ENCODE measurements at places on chromosomes 5 and 9. TPM values are rescaled to one million over a fixed set of nuclear protein-coding genes. Genes with fewer than 3 reads are reported as not detected.
A peak's percentile ranks its signal among the peaks of the same experiment; 100 is the strongest.

Gene N4BP3
- total RNA-seq: 16.5 TPM

GRCh38 chr9:125387861-125388524, 126.4 kb downstream of the GAPVD1 start:
- ATAC-seq: peak; percentile 86

Gene PNPLA7
- 1.0 TPM for total RNA-seq

Gene IL13
- total RNA-seq: not detected

DNA sequence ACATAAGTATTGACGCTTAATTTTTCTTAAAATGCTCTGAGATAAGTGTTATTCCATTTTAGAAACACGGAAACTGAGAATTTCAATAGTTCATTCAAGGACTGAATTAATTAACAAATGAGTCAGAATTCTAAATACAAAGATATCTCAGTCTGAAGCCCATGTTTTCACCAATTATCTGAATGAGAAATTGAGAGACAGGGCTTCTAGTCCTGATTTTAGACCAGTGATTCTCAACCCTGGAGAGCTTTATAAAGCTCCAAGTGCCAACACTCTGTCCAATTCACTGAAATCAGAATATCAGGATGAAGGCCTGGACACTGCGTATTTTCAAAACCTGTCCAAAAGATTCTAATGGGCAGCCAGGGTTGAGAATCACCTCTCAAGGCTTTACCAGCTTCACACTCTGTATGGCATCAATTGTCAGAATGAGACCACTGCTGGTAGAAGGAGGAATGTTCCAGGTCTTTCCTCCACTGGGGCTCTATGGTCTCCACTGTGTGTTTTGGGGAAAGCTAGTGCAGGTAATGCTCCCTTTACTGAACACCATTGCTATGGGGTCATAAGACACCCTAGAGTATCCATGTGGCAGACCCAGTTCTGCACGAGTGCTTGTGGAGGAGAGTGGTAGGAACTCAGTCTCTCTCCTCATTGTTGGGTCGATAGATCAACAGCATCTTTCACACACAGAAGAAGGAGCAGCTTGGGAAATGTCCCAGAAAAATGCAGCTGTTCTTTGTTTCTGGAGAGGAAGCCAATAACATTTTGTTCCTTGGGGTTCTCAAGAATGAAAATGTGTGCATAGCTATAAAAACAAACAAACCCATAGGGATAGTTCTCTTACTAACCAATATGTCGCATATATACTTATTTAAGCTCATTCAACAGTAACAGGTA, 99.7 kb upstream of the OSMR start:
- ATAC-seq: no peak

DNA sequence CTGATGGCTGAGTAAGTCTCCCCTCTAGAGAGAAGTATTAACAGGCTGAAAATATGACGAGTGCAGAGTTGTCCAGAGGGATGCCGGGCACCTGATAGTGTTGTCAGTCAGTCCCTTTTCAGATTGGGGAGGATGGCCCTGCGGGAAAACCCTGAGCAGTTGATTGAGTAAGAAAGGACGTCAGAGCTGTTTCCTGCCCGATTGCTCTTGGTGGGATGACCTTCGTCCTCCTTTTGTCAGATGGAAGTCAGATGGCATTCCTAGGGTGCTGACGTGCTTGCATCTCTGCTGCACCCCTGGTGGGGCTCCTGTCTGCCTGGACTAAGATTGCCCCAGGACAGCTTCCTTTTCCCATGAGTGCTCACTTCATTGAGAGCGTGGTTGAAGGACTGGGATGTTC, 9.8 kb downstream of the ZNF354B start:
- ATAC-seq: no peak

GRCh38 chr9:128370367-128370751, 815 bp upstream of the URM1 start:
- ATAC-seq: peak; percentile 13

GRCh38 chr5:53924392-53924791, 364.0 kb downstream of the NDUFS4 start:
- ATAC-seq: no peak

Gene SOX30
- total RNA-seq: not detected

DNA sequence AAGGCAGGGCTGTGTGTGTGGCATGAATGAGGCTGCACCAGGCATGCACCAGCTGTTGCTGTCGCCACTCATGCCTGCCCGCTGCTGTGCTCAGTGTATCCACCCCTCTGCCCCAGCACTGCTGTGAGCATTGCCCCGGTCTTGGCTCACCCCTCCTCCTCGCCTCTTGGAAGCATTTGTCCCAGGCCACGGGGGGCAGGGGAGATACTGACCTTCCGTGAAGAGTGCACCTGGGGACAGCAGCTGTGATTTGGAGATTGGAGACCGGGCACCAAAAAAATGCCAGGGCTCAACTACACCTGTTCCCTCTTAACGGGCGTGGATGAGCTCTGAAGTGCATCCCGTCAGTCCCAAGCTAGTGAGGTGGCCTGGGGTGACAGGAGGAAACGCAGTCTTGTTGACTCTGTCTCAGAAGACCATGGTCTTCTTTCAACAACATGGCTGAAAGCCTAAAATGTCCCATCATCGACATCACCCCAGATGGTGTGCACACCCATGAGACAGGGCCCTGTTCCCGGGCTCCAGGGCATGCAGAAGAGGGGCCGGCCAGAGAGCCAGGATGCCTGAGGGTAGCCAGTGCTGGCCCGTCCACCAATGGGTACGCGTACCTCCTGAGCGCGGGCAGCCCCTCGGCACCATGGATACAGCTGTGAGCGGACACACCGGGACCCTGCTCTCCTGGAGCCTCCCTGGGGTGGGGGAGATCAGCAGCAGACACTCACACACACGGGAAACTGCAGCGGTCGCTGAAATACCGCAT, 115.8 kb downstream of the COL5A1 start:
- no peak for ATAC-seq

DNA sequence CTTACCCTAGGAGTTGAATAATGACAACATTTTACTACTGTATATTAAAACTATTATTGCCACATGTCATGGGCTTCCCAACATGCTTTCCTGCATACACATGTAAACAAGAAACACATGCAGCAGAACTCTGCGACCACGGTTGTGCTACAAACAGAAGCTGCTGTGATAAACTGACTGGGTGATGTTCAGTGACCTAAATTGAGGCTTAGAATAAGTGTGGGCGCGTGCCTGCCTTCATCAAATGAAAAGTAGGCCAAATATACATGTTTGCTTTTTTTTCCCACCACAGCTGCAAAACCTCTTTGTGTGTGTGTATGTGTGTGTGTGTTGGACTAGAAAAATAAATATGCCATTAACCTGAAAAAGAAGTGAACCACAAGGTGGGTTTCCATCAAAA, 1202.1 kb downstream of the PTPRD start:
- no peak for ATAC-seq

DNA sequence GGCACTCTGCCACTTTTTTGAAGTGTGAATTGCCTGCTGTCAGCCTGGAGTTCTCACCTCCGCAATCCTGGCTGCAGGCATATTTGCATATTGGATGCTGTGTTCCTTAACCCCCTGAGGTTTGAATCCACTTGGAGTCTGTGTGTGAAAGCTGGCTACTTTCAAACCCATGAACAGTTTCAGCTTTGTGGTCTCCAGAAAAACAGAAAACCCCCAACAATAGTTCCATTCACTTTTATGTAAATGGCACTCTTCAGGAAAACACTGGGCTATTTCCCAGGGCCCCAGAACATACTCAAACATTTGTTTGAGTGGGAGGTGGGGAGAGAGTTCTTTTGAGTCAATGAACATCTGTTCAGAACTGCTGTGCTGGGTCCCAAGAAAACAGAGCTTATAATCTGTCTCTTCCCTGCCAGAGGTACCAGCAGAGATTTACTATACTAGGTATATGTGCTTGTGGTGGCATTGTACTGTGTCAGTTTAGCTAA, 5.0 kb downstream of the NUDT2 start:
- ATAC-seq: no peak

GRCh38 chr5:79512049-79512448, 1.9 kb downstream of the HOMER1 start:
- no peak for ATAC-seq

DNA sequence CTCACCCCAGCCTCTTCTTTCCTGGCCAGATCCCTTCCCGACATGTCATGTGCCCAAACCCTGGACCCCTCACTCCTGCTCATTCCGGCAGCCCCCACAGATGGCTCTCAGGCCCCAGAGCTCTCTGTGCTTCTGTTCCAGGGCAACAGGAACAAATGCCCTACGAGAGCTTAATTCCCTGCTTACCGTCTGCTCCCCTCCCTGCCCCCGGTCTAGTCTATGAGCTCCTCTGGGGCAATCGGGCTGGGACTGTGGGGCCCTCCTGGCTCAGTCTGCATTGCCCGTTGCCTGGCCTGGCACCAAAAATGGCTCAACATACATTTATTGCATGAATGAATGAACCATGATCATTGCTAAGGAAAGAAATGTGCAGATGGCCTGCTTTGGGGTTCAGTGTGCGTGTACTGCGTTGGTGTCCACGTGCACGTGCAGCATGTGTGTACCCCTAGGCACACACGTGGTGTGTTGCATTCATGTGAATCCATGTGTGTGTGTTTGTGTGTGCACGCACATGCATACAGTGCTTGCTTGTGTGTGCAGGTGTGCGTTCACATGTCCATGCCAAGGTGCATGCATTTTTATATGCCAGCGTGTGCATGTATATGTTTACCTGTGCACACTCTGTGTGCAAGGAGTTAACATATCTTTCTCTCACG, 201.2 kb upstream of the IER5L start:
- no peak for ATAC-seq

Gene PCDHA5
- total RNA-seq: 0.08 TPM

DNA sequence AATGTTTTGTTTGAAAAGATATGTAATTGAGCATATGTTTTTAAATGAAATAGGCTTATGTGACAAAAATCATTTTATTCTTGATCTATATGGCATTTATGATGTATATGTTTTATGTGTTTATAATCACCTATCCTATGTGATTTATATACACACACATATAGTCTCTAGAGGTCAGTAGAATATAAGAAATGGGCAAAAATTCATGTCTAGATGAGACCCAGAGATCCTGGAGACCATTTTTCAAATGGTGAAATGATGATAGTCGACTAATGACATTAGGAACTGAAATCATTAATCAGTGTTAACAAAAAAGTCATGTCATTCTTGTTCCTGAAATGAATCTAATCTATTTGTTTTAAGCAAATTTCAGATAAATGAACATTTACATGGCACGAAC, 709.2 kb upstream of the WWC1 start:
- ATAC-seq: no peak

GRCh38 chr9:82558855-82559630, 503.9 kb downstream of the RASEF start:
- ATAC-seq: no peak

Gene PROB1
- total RNA-seq: 1.9 TPM

- no peak for ATAC-seq
Measured at GRCh38 chr5:67149951-67150523, 46.6 kb downstream of the CD180 start.

- ATAC-seq: no peak
Measured at GRCh38 chr9:134964271-134965055, 46.8 kb upstream of the FCN1 start.

Gene WNT8A
- total RNA-seq: not detected

- ATAC-seq: no peak
Measured at GRCh38 chr5:173233347-173234128, 1.5 kb downstream of the NKX2-5 start.

DNA sequence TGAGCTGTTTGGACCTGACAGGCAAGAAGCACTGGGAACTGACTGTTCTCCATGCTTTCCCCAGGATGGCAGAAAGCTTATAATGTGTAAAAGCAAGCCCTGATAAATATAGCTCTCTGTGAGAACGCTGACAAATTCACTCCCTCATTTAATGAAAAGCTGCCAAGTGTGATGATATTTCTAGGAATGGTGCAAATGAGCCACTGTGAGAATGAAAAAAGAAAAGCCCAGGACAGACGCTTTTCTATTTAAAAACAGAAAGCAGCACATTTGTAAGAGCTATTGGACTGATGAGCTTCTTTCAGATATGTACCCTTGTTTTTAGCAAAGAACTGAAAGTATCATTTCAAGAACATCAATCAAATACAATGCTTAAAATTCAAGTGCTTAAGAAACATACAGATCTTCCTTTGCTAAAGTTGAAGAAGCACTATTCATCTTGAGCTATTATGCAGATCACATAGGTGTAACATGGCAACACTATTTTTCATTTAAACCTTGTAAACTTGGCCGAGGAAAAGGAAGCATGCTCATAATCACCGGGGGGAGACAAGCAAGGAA, 842.6 kb upstream of the ACO1 start:
- ATAC-seq: no peak

GRCh38 chr9:2324742-2325141, 296.8 kb upstream of the VLDLR start:
- no peak for ATAC-seq

Gene HK3
- 1.4 TPM for total RNA-seq

Gene AK1
- 39.9 TPM for total RNA-seq

GRCh38 chr9:131593091-131593820, 47.9 kb downstream of the PRRT1B start:
- no peak for ATAC-seq

DNA sequence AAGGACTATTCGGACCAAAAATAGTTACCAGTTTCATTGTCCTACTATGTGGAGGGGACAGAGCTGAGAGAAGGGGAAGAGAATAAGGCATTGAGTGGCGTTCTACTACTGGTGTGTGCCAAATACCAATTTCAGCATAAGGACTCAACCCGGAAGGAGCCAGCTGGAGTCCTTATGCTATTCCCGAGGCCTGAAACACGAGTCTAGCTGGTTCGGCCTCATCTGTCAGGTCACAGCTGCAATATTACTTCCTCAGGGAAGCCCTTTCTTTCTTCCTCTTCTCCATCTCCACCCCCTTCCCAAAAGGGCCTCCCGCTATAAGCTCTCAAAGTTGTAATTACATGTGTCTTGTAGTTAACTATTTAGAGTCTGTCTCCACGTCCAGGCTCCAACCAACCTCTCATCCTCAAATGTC, 20.5 kb upstream of the FER start:
- peak; percentile 82 for ATAC-seq

DNA sequence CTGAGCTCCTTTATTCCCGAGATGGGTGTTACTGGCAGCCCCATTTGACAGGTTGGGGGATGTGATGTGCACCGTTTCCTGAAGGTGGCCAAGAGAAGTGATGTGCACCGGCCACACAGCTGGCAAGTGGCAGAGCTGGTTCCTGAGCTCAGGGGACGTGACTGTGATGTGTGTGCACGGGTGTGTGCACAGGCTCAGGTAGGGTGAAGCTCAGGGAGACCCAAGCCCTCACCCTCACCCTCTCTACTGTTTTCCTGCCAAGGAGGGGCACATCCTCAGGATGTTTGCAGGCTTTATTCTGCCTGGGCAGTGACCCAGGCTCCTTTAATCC, 56.6 kb downstream of the WWC1 start:
- ATAC-seq: peak; percentile 76

Gene NIPAL4
- total RNA-seq: 31.2 TPM

- ATAC-seq: no peak
Measured at GRCh38 chr5:55225346-55225745, 1.8 kb downstream of the MCIDAS start.

Gene PHF24
- 0.48 TPM for total RNA-seq

GRCh38 chr5:178467205-178467567, 123.0 kb downstream of the COL23A1 start:
- ATAC-seq: peak; percentile 31

Gene SAPCD2
- total RNA-seq: 13.8 TPM

- ATAC-seq: no peak
Measured at GRCh38 chr5:142280066-142281007, 44.5 kb downstream of the SPRY4 start.

- ATAC-seq: no peak
Measured at GRCh38 chr5:137609127-137609526, 110.0 kb upstream of the SPOCK1 start.

Gene ANKRD18A
- 3.0 TPM for total RNA-seq

Gene C5orf63
- total RNA-seq: 5.1 TPM

GRCh38 chr5:150141544-150142184, 14.0 kb downstream of the PDGFRB start:
- no peak for ATAC-seq
